A172 (cell line): ENCODE measurements at places on chromosomes 6 and 20. TPM values are rescaled to one million over a fixed set of nuclear protein-coding genes. Genes with fewer than 3 reads are reported as not detected.

The DZANK1 gene
- 1.7 and 2.9 TPM in 2 replicates for total RNA-seq

The ELOVL4 gene
- total RNA-seq = 2.4 and 3.6 TPM in 2 replicates

The PCSK2 gene
- not detected in 2 replicates for total RNA-seq

The BMP2 gene
- not detected in 2 replicates for total RNA-seq

The ADGRG6 gene
- total RNA-seq = 25.0 and 31.0 TPM in 2 replicates

The GTSF1L gene
- total RNA-seq = not detected in 2 replicates

The FLRT3 gene
- total RNA-seq = 4.0 and 8.9 TPM in 2 replicates

The CLVS2 gene
- not detected in 2 replicates for total RNA-seq
